ENCODE measurements at places on chromosomes 4 and X.

- no peak for DNase-seq
Observed at GRCh38 chr4:41614519-41614918, 76.6 kb downstream of the LIMCH1 start.

DNA sequence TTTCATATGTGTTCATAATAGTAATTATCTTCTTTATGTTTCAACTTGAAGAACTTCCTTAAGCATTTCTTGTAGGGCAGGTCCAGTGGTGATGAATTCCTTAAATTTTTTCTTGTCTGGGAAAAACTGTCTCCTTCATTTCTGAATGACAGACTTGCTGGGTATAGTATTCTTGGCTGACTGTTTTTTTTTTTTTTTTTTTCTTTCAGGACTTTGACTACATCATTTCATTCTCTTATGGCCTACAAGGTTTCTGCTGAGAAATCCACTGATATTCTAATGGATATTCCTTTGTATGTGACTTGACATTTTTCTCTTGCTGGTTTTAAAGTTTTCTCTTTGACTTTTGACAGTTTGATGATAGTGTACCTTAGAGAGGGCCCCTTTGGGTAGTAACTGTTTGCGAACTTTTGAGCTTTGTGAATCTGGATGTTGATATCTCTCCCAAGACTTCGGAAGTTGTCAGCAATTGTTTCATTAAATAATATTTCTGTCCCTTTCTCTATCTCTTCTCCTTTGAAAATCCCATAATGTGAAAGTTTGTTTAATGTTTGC lies 54.2 kb downstream of the EDA start:
- DNase-seq, result no peak

DNA sequence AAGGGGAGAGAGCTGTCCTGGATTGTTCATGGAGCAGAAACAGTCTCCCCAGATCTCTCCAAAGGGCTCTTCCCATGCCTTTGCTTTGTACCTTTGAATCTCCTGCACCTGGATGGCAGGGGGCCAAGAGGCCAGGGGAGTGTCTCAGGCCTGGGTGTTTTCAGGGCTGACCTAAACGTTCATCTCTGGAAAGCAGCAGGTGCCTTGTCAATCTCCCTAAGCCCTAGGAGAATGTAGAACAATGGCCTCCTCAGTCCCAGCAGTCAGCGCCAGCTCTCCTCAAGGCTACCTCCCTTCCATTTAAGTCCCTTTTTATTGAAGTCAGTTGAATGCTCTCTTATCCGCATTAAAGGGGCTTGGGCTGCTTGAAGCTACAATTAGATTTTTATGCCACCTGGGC lies 31.2 kb upstream of the NSUN7 start:
- no peak for DNase-seq

- DNase-seq, result no peak
Observed at GRCh38 chrX:94676285-94676684, 1002.3 kb downstream of the FAM133A start.

GRCh38 chr4:74548561-74548960 lies 103.6 kb downstream of the AREG start:
- no peak for DNase-seq

DNA sequence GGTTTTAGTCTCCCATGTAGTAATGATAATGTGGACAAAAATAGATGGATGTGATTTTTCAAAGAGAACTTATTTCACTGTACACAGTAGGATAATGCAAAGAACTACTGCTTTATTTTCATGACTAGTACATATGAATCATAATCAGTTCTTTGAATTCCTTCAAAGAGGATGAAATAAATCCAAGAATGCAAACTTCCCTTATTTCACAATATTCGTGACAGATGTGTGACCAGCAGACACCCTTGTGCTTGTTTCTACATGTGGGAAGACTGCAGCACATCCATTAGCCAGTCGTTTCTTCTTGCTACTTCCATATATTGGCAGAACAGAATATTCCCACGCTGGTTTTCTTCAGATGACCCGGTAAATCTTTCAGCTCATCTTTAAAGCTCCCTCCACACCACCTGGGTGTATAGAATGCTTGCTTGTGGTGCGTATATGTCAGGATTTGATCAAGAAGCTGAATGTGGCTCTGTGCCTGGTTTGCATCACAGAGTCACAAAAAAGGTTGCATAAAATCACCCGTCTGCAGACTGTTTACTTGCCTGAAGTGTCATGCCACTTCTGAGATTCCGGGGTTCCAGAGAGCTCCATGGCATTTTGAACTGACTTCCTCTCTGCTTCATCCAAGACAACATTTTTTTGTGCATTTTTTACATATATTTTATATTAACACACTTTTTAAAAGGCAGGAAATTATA lies 47.7 kb upstream of the FAT4 start:
- no peak for DNase-seq

DNA sequence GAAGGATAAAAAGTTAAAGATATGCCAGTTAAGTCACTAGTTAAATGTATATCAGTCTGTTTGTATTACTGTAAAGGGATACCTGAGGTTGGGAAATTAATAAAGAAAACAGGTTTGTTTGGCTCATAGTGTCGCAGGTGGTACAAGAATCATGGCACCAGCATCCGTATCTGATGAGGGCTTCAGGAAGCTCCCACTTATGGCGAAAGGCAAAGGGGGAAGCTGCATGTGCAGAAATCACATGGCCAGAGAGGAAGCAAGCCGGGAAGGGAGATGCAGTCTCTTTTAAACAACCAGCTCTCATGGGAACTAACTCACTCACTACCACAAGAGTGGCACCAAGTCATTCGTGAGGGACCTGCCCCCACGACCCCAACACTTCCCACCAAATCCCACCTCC lies 91.9 kb upstream of the SH3RF1 start:
- no peak for DNase-seq

DNA sequence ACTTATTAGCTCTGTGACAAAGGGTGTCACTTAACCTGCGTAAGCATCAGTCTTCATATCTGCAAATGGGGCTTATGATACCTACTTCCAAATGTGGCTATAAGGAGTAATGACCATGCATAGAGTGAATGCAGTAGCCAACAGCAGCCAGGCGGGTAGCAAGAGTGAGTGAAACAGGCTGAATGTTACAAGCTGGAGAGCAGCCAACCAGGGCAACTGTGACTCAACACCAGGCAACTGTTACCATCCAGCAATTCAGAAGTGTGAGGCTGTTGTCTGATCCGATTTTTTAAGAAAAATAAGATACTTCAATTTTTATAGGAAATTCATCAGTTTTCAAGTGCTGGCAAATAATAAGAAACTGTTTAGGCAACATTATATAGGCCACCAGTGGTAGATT lies 270.2 kb upstream of the TAPT1 start:
- DNase-seq, result no peak

DNA sequence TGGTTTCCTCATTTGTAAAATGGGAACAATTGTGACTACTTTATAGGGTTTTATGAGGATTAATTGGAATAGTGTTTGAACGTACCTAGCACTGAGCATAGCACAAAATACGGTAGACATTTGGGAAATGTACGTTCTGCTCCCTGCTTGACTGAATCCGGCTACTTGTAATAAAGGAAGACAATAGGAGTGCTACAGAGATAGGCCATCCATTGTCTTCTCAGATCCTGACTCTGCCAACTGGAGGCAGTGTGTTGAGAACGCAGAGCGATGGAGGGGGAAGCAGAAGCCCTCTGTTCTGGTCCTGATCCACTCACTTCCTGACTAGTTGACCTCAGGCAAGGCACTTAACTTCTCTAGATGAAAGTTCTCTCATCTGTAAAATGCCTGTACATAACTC lies 26.4 kb downstream of the ENPP6 start:
- no peak for DNase-seq

DNA sequence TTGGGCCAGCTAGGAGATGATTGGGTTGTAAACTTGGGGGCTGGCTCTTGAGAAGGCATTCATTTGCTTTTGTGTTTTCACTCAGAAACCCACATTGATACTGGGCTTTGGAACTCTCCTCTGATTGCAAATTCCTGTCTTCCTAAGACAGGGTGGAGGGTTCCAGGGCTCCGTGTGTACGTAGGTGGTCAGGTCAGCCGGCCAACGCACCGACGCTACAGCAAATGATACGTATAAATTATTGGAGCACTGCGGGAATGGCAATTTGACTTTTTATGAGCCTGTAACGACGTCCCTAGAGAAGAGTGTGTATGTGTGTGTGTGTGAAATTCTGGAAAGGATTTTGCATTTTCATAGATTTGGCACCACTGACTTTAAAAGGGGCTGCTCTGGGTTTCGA lies 236.9 kb downstream of the SHOX start:
- no peak for DNase-seq

GRCh38 chrX:1462596-1463251 lies 10.0 kb upstream of the ASMTL start:
- peak; percentile 68 for DNase-seq

DNA sequence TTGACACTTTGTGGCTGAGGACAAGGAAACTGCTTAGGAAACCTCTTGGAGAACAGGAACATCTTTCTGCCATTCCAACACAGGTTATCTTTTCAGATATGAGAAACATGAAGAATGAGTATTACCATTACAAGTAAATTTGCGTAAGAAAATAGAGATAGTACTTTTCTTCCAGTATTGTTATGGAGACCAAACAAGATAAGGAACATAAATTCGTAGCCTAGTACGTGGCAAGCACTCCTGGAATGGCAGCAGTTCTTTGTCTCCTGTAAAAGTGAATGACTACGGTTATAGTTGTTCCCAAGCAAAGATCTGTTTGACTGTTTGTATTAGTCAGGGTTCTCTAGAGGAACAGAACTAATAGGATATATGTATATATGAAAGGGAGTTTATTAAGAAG lies 843.1 kb downstream of the STIM2 start:
- DNase-seq, result no peak

- DNase-seq, result no peak
Observed at GRCh38 chr4:105352826-105353225, 121.0 kb downstream of the PPA2 start.

DNA sequence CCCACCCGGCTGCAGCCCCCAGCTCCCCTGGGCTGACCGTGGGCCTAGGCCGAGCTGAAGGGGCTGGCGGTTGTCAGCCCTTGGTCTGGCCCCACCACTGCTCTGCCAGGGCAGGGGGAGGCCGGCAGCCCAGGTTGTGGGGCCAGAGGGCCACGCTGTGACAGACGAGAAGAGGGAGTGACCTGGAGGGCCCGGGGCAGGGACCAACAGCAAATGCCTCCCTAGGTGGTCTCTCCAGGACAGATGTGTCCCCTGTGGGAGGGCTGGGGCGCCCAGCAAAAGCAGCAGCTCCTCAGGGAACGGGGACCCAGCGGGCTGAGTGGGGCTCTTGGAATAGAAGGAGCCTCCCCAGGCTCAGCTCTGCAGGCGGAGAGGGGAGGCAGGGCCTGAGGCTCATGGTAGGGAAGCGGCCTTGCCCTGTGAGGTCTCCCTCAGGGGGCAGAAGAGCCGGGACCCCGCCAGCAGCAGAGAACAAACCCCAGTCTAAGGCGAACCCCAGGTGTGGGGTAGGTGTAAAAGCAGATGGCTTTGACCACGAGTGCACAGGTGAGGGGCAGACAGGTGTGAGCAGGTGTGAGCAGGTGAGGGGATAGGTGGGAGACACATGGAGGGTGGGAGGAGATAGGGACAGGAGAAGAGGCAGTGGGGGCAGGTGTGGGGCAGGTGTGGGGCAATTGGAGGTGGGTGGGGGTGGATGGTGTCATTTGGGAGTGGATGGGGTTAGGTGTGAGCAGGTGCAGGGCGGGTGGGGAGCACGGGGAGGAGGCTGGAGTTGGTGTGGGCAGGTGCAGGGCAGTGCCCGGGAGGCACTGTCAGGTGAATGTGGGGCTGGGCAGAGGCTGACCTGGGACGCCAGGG lies 34.1 kb upstream of the SPON2 start:
- DNase-seq, result peak; percentile 0

GRCh38 chr4:40630335-40631021 lies 814 bp upstream of the RBM47 start:
- DNase-seq, result no peak

GRCh38 chrX:134676436-134676835 lies 18.2 kb upstream of the PLAC1 start:
- no peak for DNase-seq

GRCh38 chr4:27081675-27082586 lies 221.3 kb downstream of the STIM2 start:
- no peak for DNase-seq

DNA sequence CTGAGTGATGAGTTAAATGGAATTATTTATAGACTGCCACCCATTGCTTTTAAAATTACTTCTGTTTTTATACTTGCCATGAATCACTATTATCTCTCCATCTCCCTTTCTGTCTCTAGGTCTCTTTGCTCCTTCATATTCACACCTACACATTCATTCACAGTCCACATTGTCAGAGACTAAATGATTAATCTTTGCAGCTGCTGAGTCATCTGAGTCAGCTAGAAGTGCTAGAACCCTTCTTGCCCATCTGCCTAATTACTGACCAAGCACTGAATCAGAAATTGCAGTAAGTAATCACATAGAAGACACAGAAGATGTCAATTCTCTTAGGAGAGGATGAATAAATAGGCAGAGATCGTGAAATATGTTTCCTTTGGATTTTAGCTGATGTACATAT lies 31.6 kb upstream of the RPS6KA6 start:
- DNase-seq, result no peak

DNA sequence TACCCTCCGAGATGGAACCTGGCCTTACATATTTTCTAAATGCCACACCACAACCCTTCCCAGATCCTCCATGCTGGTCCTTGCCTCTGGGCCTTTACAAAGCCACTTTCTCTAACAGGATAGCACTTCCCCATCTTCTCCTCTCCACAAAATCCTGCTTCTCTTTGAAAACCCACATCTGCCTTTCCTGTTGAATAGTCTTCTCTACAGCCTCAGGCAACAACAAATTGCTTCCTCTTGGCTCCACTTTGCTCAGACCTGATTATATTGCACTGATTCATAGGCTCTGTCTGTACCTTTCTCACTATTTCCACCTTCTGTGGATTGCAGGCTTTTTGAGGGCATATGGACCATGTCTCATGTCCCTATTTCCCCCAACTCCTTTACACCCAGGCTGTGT lies 203.7 kb upstream of the MBNL3 start:
- DNase-seq, result no peak

GRCh38 chr4:88660446-88661294 lies 37.0 kb downstream of the NAP1L5 start:
- no peak for DNase-seq

- DNase-seq, result no peak
Observed at GRCh38 chr4:106987311-106987710, 48.8 kb downstream of the DKK2 start.

DNA sequence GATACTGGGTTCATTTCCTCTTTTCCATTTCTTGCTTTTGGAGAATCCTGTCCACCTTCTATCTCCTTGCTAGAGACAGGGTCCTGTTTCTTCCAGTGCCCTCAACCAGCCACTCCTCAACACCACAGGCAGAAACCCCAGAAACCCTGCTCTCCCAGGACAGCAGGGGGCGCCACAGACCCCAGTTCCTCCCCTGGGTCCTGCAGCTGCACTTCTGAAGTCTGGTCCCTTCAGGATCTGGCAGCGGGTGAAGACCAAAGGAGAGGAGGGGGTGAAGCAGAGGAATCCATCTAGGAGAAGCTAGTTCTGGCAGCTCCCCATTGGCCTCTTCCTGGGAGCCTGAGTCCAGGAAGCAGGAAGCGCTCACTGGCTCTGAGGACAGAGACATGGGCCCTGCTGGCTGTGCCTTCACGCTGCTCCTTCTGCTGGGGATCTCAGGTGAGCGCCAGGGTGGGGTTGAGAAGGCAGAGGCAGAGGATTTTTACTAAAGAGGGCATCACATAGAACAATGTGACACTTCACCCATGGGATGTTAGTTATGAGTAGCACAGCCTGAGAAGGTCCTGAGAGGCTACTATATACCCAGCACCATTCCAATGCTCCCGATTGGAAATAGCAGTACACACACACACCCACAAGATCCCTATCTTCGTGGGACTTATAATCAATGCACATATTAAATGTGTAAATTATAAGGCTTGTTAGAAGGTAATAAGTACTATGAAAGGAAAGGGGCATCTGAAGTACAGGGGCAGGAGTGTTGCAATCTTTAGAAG lies at the start of gene PRSS48:
Gene PRSS48, plus strand, starts transcription at position 375 of the 776 bp plus-strand sequence. Its CDS starts 12 bp downstream, at position 387.
- DNase-seq, result peak; percentile 20

GRCh38 chr4:75658876-75659275 lies 14.3 kb downstream of the G3BP2 start:
- DNase-seq, result no peak

Data from activated CD4-positive, alpha-beta T cell treated with anti-CD3 and anti-CD28 coated beads, Interleukin-2, amount 50 U/mL, for 1 hour (primary cell).